ENCODE measurements at places on chromosomes 12 and 14.

- DNase-seq = no peak
Observed at GRCh38 chr12:102438047-102438826, 42.1 kb downstream of the IGF1 start.

GRCh38 chr14:54355698-54356097, 41.1 kb upstream of the CDKN3 start:
- no peak for DNase-seq

GRCh38 chr12:52873832-52874572, 25.2 kb upstream of the KRT78 start:
- DNase-seq = peak; percentile 25

DNA sequence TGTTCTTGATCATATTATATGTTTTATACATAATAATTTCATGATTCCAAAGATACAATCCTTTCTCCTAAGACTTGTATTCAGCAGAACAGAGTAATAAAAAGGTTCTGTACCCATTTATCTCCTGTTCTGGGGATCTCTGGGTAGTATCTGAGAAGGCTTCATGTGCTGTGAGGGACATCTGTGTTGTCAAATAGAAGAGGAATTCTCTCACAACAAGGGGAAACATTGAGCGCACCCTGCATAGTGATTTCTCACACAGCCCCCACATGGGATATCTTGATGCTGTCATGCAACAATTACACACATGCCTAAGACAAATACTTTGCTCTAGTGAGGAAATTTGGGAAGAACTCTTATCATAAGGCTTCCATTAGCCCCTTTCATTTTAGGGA, 101.8 kb upstream of the ATF1 start:
- DNase-seq = no peak

DNA sequence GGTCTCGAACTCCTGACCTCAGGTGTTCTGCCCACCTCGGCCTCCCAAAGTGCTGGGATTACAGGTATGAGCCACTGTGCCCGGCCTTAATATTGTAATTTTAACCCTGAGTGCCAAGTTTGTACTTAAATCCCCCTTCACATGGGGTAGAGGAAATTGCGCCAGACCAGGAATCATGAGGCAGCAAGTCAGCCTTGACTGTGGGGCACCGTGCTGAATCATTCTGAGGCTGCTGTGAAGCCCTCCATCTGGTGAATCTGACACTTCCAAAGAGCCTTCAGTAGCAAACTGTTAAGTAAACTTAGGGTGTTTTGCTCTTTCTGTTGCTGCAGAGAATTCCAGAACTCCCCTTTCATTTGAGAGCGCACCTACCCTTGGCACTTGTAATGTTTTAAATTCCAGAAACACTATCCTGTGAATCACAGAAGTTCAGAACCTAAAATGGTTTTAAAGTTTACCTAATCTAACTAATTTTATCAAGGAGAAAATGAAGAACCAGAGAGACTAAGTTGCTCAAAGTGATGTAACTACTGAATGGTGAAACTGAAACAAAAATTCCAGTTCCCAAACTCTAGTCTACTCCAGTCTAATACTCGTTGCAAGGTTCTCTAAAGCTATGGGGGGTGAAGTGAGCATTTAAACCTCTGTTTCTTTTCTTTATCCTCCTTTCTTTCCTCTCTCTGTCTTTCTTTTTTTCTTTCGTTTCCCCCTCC, 7.5 kb downstream of the HEBP1 start:
- DNase-seq = no peak

DNA sequence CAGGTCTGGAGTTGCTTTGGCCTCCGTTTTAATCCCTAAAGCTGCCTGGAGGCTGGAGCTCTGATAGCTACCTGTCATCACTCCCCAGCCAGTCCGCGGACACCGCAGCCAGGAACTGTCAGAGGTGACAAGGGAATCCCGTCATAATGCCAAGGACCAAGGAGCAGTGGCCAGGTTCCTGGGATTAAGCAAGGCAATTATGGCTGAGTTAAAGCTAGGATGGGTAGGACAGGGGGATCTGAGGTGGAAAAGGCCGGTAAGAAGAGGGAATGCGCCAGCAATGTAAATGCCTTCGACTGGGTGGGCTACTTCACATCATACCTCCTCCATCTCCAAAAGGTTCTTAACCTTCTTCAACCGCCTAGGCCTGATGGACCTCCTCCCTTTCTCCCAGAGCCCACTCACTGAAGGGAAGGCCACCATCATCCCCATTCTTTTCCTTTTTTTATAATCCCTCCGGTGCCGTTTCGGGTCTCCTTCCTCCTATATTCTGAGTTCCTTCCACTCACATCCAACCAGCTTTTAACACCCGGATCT, 1.9 kb downstream of the PPP1R3E start:
- DNase-seq = no peak

- DNase-seq = no peak
Observed at GRCh38 chr12:90399357-90399756, 555.6 kb downstream of the CCER1 start.

GRCh38 chr14:94016446-94016976, 9.6 kb upstream of the OTUB2 start:
- no peak for DNase-seq

GRCh38 chr12:41972196-41972595, 172.5 kb downstream of the GXYLT1 start:
- DNase-seq = no peak

- DNase-seq = no peak
Observed at GRCh38 chr14:38238878-38239277, 17.0 kb downstream of the CLEC14A start.

Measured in stimulated activated CD4-positive, alpha-beta T cell treated with anti-CD3 and anti-CD28 coated beads, TNF-alpha, amount 100 ng/mL, for 1 hour (primary cell).